ENCODE measurements at places on chromosomes 3 and 15.
A peak's percentile ranks its signal among the peaks of the same experiment; 100 is the strongest.

DNA sequence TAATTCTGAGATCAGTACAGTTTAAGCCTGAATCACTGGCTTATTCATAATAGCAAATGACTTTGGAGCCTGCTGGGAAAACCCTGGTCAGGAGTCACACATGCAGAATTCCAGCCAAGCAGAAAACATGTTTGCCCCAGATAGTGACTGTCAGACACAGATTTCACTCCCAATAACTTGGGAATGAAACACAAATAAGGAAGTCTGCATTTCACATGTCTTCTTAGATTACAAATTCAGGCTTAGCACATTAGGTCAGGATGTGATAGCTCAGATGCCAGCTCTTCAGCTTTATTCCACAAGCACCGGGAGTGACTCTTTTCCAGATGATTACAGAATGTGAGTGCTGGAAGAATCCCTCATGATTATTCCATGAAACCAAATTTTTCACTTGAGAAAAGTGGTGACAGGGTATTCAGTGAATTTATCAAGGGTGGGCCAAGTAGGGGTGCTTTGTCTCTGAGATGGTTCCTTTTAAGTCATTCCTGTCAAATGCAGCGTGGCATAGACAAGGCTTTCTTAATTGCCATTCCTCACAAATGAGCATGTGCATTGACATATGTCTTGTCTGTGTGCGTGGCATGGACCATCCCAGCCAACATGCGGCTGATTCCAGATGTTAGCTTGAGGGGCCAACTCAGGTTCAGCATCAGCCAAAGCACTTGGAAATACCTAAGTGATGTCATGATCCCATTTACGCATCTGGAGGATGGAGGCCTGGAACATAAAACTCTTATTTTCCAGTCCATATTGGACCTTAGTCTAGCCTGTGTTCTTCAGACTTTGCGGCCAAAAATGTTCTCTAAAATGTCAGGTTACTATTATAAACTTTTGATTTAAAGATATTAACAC is 191.0 kb downstream of the EPHB1 start:
- no peak for DNase-seq

GRCh38 chr3:196684548-196685407 is 27.3 kb downstream of the CEP19 start:
- peak; percentile 49 for DNase-seq

- no peak for DNase-seq
Observed at GRCh38 chr3:10942690-10943205, 49.8 kb upstream of the SLC6A1 start.

- no peak for DNase-seq
Observed at GRCh38 chr3:57911593-57911992, 96.6 kb upstream of the FLNB start.

- DNase-seq: no peak
Observed at GRCh38 chr3:111366515-111366914, 175.5 kb upstream of the CD96 start.

DNA sequence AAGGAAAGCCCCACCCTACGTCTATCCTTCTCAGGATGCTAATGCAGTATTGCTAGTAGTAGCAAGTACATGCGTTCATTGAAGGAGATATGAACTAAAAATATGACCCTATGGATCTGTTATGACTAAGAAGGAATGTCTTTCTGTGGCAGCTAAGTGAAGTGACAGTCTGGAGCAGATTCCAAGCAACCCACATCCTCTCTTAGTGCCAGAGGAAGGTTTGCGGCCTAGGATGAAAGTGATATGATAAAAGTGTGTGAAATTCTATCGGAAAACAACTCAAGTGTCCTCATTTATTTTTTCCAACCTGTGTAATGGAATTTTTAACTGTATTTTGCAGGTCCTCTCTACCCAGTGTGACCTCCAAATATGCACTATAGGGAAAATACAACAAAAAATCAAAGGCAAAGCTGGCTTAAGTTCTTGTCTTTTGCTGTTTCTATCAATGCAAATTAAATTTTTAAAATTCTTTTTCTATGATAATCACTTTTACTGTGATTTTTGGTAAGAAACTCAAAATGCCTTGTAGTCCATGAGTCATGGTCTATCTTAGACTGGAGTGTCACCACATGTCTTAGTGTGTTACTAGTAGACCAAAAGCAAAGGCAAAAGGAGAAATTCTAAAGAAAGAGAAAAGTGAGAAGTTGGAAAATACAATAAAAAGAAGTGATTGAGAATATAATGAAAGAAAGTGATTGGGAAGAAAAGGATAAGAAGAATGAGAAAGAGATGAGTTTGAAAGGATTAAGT is 161.2 kb upstream of the TMCO5A start:
- no peak for DNase-seq

- DNase-seq: no peak
Observed at GRCh38 chr3:129228891-129229585, 20.4 kb upstream of the COPG1 start.

- no peak for DNase-seq
Observed at GRCh38 chr15:60326824-60327654, 70.7 kb downstream of the ANXA2 start.

DNA sequence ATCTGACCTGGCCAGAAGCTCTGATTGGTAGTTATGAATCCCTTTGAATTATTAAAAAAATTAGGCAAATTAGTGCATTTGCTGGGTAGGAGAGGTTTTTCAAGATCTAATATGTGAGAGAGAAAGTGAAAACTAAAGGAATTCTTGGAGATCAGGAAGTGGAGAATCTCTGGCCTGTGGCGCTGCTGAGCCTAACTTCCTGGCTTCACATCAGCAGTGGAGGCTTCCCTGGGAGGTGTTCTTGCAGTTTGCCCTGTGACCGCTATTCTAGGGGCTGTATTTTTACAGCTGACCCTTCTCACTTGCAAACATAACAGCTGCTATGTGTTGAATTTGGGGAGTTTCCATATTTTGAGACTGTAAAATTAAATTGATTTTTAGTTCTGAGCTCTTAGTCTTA is 166.4 kb downstream of the ATG7 start:
- DNase-seq: peak; percentile 42

- DNase-seq: no peak
Observed at GRCh38 chr3:110414855-110415254, 656.8 kb upstream of the NECTIN3 start.

- no peak for DNase-seq
Observed at GRCh38 chr3:112598731-112599130, 36.9 kb downstream of the SLC35A5 start.

- no peak for DNase-seq
Observed at GRCh38 chr15:97059281-97059680, 728.8 kb downstream of the NR2F2 start.

- DNase-seq: no peak
Observed at GRCh38 chr3:36543276-36543997, 163.1 kb downstream of the STAC start.

Measured in uterus (tissue), 4 donors.